ENCODE measurements at places on chromosomes 3 and 15.

GRCh38 chr3:49937090-49937489 is 2.9 kb upstream of the RBM6 start:
- DNase-seq = no peak

GRCh38 chr3:52682016-52682415 is 3.7 kb downstream of the PBRM1 start:
- DNase-seq = peak; percentile 88

DNA sequence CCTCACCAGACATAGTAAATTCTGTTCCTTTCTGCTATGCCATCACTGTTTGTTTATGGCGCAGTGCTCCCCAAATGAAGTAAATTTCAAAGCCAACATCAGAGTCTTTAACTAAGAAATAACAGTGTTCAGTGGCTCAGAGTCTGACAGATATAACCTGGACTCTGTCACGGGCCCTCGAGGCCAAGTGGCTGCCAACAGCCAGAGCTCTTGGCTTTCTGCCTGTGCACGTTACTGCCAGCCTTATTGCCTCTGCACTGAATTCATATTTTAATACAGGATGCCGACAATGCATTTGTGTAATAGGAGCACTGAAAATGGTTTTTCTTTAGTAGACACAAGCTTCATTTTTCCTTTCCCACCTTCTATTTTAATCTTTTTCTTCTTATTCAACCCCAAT is 219.9 kb downstream of the NLGN1 start:
- DNase-seq = no peak

- DNase-seq = peak; percentile 44
These were observed 45.0 kb downstream of the ESYT3 start for GRCh38 chr3:138479438-138479863.

- DNase-seq = no peak
These were observed 9.0 kb downstream of the FBN1 start for GRCh38 chr15:48636511-48636910.

- peak; percentile 82 for DNase-seq
These were observed 252.0 kb downstream of the UBE2E2 start for GRCh38 chr3:23455084-23455483.

GRCh38 chr15:48865370-48866079 is 12.4 kb upstream of the EID1 start:
- DNase-seq = peak; percentile 54

DNA sequence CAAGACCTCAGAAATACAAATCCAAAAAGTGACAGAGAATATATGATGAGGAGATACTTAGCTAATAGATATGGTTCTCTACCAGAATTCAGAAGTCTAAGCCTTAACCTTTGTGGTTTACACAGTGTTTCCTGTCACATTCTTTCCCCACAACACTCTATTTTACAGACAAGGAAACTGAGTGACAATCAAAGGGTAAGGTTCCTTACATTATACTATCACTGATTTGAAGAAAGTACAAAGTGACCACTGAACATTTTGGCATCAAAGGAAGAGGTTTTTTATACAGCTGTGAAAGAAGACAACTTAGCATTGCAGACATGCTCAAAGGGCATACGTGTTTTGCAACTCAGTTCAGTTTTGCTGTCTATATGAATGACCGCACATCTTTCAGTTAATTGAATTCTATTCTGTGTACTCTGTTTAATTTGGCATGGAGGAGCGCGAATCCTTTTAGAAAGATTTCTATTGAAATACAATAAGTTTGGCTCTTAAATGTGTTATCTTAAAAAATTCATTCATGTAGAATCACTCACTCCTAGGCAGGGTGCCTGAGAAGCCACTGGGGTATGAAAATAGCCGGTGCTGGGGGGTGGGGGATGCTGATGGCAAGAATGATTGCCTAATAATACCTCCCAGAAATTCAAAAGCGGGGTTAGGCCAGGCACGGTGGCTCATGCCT is 66.5 kb upstream of the SKOR1 start:
- no peak for DNase-seq

DNA sequence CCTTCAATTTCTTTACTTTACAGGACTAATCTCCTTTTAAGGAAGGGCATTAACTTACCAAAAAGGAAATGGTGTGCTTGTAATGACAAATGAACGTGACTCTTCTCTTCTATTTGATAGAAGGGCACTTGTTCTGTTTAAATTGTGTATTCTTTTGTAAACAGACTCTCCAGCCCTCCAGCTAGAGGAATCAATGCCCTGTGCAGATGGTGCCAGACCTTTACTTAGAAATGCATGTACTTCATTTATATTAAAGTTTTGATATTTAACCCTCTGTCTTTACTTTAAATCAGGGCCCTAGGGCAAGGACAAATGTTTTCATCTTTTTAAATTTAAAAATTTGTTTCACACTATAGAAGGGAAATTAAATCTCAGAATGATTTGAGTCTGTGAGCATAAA is 355.1 kb downstream of the GBE1 start:
- DNase-seq = no peak

GRCh38 chr3:181457756-181458155 is 254.0 kb upstream of the SOX2 start:
- DNase-seq = no peak

DNA sequence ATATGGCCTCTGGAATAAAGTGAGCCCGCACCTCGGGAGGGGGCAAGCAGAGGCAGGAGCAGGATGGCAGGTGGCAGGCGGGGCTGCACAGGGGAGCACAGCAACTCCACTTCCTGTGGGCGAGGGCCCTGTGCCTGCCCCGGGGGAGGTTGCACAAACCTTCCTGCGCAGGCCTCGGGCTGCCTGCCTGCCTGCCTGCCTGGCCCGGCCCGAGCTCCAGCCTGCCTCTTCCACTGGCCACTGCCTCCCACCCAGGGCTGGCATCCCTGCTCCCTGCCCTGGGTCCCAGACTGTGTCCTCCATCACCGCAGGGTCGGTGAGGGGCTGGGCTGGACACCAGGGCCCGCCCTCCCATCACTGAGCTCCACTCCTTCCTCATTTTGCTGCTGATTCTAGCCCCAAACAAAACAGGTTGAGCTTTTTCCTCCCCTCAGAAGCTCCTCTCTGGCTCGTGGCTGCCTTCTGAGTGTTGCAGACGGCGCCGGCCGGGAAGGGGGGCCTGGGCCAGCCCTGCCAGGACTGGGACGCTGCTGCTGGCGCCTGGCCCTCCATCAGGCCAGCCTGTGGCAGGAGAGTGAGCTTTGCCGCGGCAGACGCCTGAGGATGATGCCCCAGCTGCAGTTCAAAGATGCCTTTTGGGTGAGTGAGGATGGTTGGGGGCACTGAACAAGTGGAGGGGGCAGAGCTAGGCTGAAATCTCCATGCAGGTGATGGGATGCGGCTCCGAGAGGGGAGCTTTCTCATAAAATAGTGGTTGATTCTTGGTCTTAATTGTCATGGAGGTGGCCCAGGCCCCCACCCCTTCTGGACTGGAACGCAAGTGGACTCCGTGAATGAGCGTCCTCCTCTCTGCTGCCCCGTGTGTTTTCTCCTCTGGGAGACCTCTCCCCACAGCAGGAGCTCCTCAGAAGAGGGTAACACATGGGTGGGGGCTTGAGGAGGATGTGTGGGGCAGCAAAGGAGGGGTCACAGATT is at the start of gene PSTPIP1:
TSS of gene PSTPIP1 (plus strand) at position 156 of the 975 bp plus-strand sequence. CDS start at position 604, 448 bp downstream.
- DNase-seq = no peak

DNA sequence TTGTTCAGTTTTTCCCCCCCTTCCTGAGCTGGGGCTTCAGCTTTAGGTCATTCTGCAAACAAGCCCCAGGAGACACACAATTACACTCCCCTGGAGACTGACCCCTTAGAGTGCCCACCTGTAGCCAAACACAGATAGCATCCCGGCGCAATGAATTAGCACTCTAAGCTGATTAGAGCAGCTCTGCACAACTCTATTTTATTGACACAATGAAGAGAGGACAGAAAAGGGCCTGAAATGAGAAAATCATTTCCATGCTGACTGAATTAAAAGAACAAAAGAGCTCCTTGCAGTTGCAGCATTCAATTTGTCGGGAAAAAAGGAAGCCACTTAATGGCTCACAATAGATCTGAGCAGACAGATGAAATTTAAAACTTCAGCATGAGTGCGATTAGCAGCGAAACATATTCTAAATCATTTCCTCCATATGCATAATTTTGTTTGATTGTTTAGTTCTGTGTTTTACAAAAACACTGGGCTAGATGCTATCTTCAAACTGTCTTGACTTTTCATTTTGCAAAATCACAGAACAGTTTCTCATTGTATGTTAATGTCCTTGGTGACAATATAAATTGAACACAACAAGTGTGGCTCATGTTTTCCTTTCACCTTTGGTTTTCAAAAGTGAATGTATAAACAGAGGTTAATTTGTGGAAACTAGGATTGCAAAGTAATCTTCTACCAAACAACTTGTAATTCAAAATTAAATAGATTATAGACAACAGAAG is 308.6 kb downstream of the MECOM start:
- no peak for DNase-seq

GRCh38 chr3:197495499-197495898 is 60.3 kb downstream of the BDH1 start:
- no peak for DNase-seq

- DNase-seq = no peak
These were observed 767.7 kb upstream of the ALCAM start for GRCh38 chr3:104598848-104599511.

GRCh38 chr3:194971965-194972364 is 286.3 kb downstream of the FAM43A start:
- no peak for DNase-seq

DNA sequence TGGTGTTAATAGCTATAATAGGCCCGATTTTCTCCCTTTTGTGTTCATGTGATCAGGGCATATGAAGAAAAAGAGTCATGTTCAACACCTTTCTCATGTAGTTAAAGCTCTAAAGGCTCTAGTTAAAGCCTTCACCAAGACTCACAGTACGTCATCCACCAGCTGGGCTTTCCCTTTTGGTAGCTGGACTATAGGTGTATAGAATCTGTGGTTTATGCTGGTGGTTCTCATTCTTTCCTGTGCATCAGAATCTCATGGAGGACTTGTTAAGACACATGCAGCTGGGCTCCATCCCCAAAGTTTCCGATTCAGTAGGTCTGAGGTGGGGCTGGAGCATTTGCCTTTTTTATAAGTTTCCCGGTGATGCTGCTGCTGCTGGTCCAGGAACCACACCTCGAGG is 31.0 kb downstream of the CFAP91 start:
- no peak for DNase-seq

- peak; percentile 32 for DNase-seq
These were observed 22.5 kb upstream of the BFSP2 start for GRCh38 chr3:133377396-133377795.

GRCh38 chr3:57298041-57298440 is 5.6 kb upstream of the ASB14 start:
- peak; percentile 23 for DNase-seq

DNA sequence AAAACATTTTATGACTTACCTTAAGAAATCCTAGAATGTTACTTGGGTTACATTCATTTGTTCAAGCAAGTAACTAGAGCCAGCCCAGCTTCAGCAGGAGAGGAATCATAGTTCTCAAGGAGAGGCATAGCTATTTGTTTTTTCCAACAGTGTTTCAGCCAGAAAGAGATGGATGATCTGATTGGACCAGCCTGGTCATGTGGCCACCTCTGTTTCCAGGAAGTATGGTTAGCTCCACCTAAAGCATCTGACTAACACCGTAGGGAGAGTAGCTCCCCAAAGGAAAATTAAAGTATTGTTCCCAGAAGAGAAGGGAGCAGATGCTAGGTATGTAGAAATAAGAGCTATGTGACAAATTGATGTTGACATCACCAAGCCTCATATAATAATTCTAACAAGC is 417.1 kb downstream of the TAFA4 start:
- no peak for DNase-seq

GRCh38 chr3:104447681-104448080 is 919.0 kb upstream of the ALCAM start:
- DNase-seq = no peak

- no peak for DNase-seq
These were observed 14.3 kb downstream of the TM2D3 start for GRCh38 chr15:101637919-101638318.

DNA sequence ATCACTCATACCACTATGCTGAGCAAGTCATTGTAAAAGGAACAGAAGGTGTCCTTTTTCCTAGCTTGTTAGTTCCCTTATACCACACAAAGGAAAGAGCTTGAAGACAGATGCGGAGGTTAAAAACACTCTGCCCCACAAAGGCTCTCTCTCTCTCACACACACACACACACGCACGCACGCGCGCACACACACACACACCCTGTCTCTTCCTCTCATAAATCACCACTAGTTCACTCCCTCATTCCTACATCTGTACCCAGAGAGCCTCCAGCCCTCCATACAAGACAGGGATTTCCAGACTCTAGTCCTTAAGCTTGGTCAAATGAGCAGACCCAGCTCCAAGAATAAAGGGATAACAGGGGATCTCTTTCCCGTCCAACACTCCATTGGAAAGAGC is 120.1 kb upstream of the THBS1 start:
- DNase-seq = no peak

DNA sequence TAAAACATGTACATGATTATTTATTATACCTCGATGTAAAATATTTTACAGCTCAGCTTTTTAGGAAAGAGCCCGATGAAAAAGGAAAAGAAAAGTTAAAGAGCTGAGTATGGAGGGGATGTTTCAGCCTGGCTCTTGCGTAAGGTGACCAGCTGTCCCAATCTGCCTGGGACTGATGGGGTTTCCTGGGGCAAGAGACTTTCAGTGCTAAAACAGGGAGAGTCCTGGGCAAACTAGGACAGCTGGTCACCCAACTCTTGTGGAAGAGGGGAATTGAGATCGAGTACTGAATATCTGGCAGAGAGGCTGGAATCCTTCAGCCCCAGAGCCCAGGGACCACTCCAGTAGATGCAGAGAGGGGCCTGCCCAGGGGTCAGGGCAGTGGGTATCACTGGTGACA is 21.0 kb downstream of the DUOX2 start:
- no peak for DNase-seq

GRCh38 chr15:25946241-25946805 is 83.2 kb upstream of the ATP10A start:
- DNase-seq = no peak

DNA sequence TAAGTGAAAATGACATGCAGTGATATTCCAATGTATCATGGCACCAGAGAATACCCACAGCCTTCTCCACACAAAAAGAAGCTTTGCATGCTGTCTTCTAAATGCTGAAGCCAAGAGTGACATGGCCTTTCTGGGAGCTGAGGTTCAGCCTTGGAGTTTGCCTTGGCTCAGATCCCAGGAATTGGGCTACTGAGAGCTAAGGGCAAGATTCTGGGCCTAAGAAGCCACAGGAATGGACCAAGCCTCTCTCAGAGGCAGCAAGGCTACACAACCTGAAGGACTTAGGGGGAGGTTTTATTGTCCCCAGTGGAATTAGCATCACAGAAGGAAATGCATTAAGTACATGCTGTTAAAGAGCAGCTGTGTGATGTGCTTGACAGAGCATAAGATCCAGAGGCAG is 1078.5 kb downstream of the TUSC7 start:
- no peak for DNase-seq
